ENCODE measurements at places on chromosomes 1 and 21.

- no peak for DNase-seq
Observed at GRCh38 chr1:173481195-173481772, 4.1 kb downstream of the PRDX6 start.

DNA sequence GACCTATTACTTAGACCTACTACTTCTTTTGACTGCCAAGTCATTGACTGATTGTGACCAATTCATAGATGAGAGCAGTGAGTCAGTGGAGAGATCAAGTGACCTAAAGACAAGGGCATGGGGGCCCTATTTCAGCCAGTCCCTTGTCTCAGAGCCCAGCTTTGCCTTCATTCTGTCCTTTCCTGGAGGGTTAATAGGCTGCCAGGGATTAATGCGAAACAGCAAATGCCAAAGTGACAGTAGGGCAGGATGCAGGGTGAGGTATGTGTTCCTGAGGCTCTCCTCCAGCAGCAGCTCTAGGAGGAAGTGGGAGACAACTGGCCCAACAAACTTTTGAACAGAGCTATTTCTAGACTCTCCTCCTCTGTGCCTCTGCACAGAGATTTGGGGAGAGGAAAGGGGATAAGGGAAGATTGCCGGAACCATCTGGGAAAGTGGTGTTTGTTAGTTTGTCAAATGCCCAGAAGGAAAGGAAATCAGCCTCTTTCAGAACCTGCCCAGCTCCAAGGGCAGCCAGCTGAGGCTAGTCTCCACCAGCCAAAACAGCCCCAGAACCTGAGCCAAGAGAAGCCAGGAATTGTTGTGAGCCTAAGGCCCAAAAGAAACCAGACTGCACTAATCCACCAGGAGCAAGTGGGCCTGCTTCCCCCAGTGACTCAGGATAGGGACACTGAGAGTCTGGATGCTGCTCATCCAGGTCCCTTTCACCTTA, 4.9 kb upstream of the S100A3 start:
- DNase-seq, result no peak

- DNase-seq, result no peak
Observed at GRCh38 chr1:234559152-234559901, 50.7 kb downstream of the IRF2BP2 start.

GRCh38 chr1:15730423-15730822, 5.6 kb upstream of the SLC25A34 start:
- no peak for DNase-seq

DNA sequence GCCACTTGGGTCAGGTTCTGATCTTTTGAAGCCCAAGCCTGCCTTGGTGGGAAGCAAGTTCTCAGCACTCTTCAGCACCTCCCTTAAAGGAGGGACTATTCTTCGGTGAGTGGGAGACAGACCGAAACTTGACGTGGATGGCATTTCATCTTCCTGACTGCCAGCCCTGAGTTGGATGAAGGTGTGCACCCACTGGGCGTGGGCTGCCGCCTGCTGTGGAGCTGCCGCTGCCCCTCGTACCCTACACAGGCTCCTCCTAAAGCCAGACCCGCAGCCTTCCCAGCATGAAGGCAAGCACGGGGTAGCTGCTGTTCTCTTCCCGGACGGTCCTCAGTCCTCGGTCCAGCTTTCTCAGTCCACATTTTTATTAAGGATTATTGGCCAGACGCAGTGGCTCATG, 84.2 kb downstream of the SLC66A1 start:
- DNase-seq, result no peak

GRCh38 chr1:33232716-33233115, 23.6 kb upstream of the ZNF362 start:
- DNase-seq, result no peak

GRCh38 chr1:77031106-77031662, 163.9 kb downstream of the ST6GALNAC5 start:
- DNase-seq, result no peak

DNA sequence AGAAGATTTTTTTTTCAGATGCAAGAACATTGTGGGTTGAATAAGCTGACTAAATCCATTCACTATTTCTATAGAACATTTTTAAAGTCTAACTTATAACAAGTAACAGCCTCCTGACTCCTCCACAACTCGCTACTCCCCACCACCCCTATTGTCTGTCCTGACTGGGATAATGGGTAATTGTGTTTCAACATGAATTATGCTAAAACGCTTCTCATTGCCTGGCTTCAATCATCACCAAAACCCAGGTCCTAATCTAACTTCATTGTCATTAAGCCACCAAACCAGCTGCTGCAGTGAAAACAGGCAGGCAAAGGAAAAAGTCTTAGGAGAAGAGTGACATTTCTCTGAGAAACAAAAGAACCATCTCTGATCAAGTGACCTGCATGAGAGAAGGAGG, 30.0 kb downstream of the TNR start:
- DNase-seq, result no peak

DNA sequence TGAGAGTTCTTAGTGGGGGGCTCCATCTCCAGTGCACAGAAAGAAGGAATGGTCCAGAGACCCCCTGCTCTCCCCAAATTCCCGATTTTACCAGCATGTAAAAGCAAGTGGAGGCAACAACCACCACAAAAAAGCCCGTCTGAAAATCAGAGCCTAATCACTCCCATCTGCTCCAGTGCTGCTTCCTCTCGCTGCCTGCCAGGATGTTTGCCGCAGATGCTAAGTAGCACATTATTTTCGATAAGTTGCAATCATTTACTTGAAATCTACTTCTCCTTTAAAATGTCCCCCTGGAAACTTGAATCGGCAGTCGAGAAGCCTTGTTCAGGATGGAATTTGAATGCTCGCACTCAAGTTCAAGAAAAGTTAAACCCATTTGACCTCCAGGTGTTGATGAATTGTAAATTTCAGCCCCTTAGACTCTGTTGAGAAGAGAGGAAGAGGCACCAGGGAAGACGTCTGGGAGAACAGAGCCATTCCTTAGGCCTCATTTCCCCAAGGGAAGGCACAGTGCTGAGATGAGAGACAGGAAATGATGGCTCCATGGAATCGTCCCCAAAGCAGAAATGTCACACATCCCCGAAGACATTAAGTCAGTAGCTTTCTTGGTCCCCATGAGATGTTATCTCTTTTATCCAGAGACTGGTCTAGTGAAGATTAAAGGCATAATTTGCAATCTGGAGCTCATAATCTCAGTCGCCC, 221.3 kb downstream of the PBX1 start:
- no peak for DNase-seq

DNA sequence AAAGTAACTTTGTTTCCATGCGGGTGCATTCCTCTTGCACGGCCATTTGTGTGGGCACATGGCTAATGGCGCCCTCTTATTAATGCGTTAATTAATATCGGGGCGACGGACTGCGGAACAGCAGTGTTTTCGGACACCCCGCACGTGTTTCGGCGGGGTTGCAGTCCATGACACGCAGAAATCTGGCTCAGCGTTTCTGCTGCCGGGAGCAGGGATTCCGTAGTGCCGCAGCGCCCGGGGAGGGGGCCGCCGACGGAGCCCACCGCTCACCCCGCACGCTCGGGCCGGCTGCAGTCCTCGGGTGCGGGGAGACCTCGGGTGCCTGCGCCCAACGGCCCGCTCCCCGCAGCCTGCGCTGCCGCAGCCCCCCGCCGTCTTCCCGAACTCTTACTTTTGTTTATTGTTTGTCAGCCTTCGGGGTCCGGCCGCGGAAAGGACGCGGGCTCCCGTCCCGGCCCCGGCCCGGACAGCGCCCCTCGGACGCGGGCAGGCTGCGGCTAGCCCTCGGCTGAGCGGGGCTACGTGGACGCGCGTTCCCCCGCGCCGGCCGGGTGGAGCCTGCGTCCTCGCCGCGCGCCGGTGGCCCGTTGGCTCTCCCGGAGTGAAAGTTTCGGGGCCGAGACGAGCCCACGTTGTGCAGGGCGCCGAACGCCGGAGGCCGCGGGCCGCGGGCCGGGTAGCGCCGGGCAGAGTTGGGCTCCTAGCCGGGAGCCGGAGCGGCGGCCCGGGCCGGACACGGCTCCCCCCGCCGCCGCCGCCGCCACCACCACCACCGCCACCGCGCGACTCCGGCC, 849 bp downstream of the NFIA start:
- no peak for DNase-seq

- DNase-seq, result no peak
Observed at GRCh38 chr1:7375781-7376660, 395.1 kb upstream of the VAMP3 start.
